Spleen (tissue), 13 donors: ENCODE measurements at places on chromosomes 3 and 15. TPM values are rescaled to one million over a fixed set of nuclear protein-coding genes. Genes with fewer than 3 reads are reported as not detected.
A peak's percentile ranks its signal among the peaks of the same experiment; 100 is the strongest.

GOLGA8G gene
- total RNA-seq, result not detected

ALDH1A2 gene
- 15.0 TPM for total RNA-seq

STRIT1 gene
- total RNA-seq, result not detected

TPRG1 gene
- 11.7 TPM for total RNA-seq

MITF gene
- 6.9 TPM for total RNA-seq

IL12A gene
- total RNA-seq, result 1.2 TPM

PGBD4 gene
- 2.7 TPM for total RNA-seq

PLIN1 gene
- 0.88 TPM for total RNA-seq

DNA sequence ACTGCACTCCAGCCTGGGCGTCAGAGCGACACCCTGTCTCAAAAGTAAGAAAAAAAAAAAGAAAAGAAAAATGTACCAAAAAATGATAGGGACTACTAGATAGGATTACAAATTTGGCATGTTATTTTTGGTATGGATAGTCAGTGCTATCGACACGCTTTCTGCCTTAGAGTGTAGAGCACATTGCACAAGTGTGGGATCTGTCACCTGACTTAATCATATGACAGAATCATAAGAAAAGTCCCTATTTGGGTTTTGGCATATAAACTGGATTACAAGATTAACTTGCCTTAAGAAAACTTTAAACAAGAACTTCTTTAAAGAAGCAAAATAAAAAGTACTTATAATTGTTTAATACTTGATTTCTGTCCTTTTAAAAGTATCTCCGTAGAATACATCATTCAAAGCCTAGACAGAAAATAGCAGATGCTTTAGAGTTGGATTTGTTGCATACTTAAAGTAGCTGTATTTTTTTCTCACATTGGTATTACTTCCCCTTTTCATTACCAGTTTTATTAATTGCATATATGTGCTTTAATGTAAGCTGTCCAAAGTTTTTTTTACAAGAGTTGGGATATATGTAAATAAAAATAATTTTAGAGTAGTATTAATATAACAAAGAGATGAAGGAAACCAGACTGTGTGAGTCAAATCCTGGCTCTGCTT is 7.8 kb downstream of the ATP6V1A start:
- no peak for DNase-seq

DNA sequence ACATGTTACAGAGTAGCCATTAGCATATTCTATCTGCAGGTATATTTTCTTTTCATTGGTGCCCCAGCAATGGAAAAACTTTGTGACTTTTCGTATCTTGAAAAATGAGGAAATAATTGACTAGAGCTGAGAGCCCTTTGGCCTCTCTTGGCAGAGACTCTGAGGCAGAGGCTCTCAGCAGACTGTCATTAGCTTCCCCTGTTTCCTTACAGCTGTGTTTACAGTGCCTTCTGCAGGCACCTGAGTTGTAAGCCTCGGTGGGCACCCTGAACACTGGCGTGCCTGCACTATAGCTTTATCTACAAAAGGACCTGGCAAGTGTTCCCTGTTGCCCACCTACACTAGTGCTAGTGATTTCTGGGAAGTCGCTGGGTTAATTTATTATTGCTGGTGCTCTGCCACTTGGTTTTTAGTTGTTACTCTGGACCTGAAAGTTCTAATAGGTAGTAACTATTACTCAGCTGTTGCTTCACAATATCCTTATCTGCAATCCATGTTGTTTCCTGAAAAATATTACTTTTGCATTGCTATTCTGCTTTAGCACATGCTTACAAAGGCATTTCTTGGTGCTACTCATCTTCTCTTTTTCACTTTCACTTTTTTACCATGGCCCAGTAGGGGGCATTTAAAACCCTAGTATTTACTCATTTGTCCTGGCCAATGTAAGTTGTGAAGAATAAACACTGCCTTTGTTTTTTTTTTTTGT is 7.8 kb upstream of the GPR171 start:
- DNase-seq, result no peak

DNA sequence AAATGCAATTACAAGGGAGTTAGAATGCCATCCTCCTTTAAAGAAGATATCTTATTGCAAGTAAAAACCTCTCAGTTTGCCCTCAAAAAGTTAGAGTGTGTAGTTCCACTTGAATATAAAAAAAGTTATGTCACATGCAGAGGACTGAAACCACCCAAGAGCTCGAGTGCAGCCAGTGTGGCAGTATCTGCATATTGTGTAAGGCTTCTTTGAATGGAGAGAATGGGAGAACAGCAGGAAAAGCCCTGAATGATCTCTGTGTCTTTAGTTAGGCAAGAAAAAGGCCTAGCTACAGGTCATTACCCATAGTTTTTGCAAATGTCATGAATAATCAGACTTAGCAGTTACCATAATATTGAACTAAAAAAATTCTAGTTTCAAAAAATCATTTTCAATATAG is 13.9 kb upstream of the TEX9 start:
- no peak for DNase-seq

GRCh38 chr3:71446260-71446659 is 137.3 kb downstream of the FOXP1 start:
- no peak for DNase-seq

- no peak for DNase-seq
These were observed 66.6 kb downstream of the IGF1R start for GRCh38 chr15:98714922-98715321.

- peak; percentile 54 for DNase-seq
These were observed 16.6 kb upstream of the SEC13 start for GRCh38 chr3:10337323-10338163.

DNA sequence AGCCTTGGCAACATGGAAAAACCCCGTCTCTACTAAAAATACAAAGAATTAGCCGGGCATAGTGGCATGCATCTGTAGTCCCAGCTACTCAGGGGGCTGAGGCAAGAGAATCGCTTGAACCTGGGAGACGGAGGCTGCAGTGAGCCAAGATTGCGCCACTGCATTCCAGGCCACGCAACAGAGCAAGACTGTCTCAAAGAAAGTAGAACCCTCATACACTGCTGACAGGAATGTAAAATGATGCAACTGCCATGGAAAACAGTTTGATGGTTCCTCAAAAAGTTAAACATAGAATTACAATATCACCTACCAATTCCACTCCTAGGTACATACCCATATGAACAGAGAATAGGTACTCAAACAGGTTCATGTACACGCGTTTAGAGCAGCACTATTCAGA is 158.9 kb downstream of the TBC1D5 start:
- no peak for DNase-seq

- DNase-seq, result no peak
These were observed 26.8 kb upstream of the HERC1 start for GRCh38 chr15:63860555-63860954.

- DNase-seq, result no peak
These were observed 10.5 kb upstream of the SH3GL3 start for GRCh38 chr15:83436513-83437158.

- DNase-seq, result no peak
These were observed 32.5 kb downstream of the TM4SF4 start for GRCh38 chr3:149506965-149507364.

GRCh38 chr3:186823386-186823785 is 17.1 kb upstream of the RFC4 start:
- no peak for DNase-seq
